ENCODE measurements at places on chromosomes 7 and 10. TPM values are rescaled to one million over a fixed set of nuclear protein-coding genes. Genes with fewer than 3 reads are reported as not detected.

PNLIPRP2 gene
- not detected for total RNA-seq

SMO gene
- total RNA-seq: 10.4 TPM

MYPN gene
- total RNA-seq: 3.0 TPM

LARP4B gene
- 103 TPM for total RNA-seq

TNS3 gene
- total RNA-seq: 6.0 TPM

PON1 gene
- not detected for total RNA-seq

OPN4 gene
- total RNA-seq: not detected

RELN gene
- total RNA-seq: 0.03 TPM

KNDC1 gene
- total RNA-seq: 0.83 TPM

TMEM72 gene
- total RNA-seq: not detected

CAMK2B gene
- 0.33 TPM for total RNA-seq

C7orf57 gene
- 2.6 TPM for total RNA-seq

HMX3 gene
- total RNA-seq: 0.26 TPM

ZNF117 gene
- total RNA-seq: 2.9 TPM

PAPOLB gene
- not detected for total RNA-seq

UTF1 gene
- total RNA-seq: not detected

EIF3B gene
- 213 TPM for total RNA-seq

NME8 gene
- total RNA-seq: not detected

GNG11 gene
- total RNA-seq: 0.38 TPM

PDE1C gene
- 109 TPM for total RNA-seq

NPTX2 gene
- 0.21 TPM for total RNA-seq

VSTM4 gene
- total RNA-seq: not detected

MRLN gene
- total RNA-seq: not detected

CNNM1 gene
- total RNA-seq: 2.0 TPM

LIPK gene
- not detected for total RNA-seq

C10orf143 gene
- 2.4 TPM for total RNA-seq

TMEM196 gene
- total RNA-seq: not detected

BAG3 gene
- total RNA-seq: 41.0 TPM

GNGT1 gene
- not detected for total RNA-seq

DPYSL4 gene
- 7.5 TPM for total RNA-seq

NOD1 gene
- total RNA-seq: 6.0 TPM

NYAP1 gene
- total RNA-seq: 0.33 TPM

MYOZ1 gene
- total RNA-seq: not detected

PRSS2 gene
- total RNA-seq: not detected

UPK3B gene
- 4.0 TPM for total RNA-seq

SYT15 gene
- total RNA-seq: 0.68 TPM

NPS gene
- total RNA-seq: not detected

SEMA3D gene
- 3.5 TPM for total RNA-seq

FXYD4 gene
- total RNA-seq: not detected

TEX36 gene
- not detected for total RNA-seq

ZKSCAN1 gene
- total RNA-seq: 80.8 TPM

ARPC1A gene
- total RNA-seq: 171 TPM

MARVELD1 gene
- total RNA-seq: 35.5 TPM

TFEC gene
- 0.19 TPM for total RNA-seq

TCAF2 gene
- 0.33 TPM for total RNA-seq

PLEKHS1 gene
- 0.17 TPM for total RNA-seq

CCL24 gene
- total RNA-seq: not detected

ADCY1 gene
- total RNA-seq: 8.4 TPM

ELMO1 gene
- total RNA-seq: 4.7 TPM

IGFBP1 gene
- total RNA-seq: under 0.01 TPM

CHAT gene
- total RNA-seq: not detected

MGMT gene
- total RNA-seq: 11.2 TPM

IGFBP3 gene
- total RNA-seq: 1.2 TPM

KCND2 gene
- total RNA-seq: not detected

OIT3 gene
- total RNA-seq: not detected

TAS2R3 gene
- 2.8 TPM for total RNA-seq
